ENCODE measurements at places on chromosomes 3 and 15.

DNA sequence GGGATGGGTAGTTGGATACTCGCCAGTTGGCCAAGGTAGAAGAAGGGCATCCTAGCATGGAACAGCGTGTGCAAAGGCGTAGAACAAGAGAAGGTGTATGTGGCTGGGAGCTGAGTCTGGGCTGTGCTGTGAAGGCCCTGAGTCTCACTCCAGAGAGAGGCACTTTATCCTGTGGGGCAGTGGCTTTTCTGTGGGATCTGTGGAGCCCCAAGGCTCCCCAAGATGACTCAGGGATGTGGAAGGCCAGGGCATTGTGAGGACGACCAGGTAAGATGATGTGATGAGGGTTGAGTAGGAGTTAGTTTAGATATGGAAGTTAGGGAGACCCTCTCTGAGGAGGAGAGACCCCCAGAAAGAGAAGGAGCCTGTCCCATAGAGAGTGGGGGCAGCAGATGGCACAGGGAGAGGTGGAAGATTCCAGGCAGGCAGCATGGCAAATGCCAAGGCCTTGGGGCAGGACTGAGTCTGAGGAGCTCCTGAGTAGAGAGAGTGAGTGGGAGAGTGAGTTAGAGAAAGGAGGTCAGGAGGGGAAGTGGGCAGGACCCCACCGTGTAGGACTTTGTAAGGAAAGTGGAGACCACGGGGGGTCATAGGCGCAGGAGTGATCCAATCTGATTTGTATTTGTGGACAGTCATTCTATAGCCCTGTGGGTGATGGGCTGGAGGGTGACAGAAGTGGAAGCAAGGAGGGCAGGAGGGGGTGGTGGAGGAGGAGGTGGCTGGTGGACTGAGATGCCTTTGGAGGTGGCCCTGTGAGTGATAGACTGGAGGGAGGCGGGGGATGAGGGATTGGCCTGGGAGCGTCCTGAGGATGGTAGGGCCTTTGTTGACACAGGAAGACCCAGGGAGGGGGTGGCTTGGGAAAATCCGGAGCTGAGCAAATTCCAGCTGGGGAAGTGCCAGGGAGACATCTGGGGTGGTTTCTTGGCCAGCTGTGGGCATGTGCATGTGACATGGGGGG is 50.3 kb downstream of the FBLN2 start:
- DNase-seq = no peak

DNA sequence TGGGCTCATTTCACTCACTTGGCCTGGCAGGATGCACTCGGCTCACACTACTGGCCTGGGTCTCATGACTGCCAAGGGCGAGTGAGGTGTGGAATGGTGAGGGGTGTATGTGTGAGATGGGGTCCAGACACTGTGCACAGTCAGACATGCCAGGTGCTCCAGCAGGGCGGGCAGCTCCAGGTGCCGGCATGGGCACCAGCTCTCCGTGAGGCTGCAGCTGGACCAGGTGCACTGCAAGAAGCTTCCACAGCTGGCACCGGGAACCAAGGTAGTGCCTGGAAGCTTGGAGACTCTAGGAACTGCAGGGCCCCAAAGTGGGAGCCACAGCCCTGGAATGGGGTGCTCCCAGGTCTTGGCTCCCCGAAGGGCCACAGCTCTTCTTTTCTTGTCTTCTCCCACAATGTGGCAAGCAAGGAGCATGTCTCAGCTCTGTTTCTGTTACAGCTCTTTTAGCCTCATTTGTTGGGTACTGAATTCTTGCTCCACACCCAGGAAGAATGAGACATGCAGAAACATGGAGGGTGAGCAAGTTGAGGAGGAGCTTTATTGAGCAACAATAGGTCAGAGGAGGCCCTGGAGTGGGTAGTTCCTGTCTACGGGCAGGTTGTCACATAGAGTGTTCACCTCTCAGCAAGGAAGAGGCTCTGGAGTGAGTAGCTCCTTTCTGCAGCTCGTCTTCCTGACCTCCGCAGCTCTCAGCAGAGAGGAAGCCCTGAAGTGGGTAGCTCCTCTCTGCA is 762.8 kb downstream of the CADM2 start:
- DNase-seq = no peak

- no peak for DNase-seq
These were observed 22.1 kb downstream of the UBA5 start for GRCh38 chr3:132682201-132682600.

GRCh38 chr15:62942428-62942827 is 100.1 kb upstream of the TPM1 start:
- no peak for DNase-seq

DNA sequence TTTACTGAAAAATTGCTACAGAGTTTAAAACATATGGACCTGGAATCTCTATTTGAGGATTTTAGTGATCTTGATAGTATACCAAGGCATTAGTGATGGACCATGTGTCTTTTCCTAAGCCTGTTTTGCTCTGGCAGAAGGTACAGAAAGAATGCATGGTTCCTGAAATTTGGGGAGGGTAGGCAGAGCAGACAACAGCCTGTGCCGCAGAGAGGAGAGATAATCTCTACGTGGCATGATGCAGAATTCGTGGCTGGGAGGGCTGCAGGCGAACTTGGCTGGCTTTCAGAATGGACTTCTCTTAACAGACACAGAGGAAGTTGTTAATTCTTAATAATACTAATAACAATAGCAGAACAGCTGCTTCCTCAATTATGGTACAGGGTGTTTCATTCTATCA is 137.5 kb upstream of the FOXB1 start:
- DNase-seq = no peak

- no peak for DNase-seq
These were observed 43.3 kb downstream of the PLOD2 start for GRCh38 chr3:146117406-146118285.

- DNase-seq = no peak
These were observed 25.4 kb upstream of the MRPS22 start for GRCh38 chr3:139318431-139318816.

DNA sequence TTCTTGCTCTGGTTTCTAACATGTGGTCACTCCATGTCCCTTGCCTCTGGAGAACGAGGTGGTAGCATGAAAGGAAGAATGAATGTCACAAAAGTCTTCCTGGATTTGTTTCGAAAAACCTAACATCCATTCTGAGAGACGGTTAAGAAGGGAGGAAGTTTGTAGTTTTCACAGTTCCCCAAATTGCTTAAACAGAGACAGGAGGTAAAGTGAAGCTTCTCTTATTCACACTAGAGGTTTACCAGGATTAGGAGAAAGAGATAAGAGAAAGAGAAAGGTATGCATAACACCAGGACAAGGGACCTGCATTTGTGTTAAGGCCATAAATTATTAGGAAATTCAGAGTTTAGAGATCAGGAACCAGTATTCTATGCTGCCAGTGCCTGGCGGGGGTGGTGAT is 228.1 kb downstream of the CPNE4 start:
- DNase-seq = no peak

GRCh38 chr3:31086148-31086547 is 191.7 kb upstream of the GADL1 start:
- no peak for DNase-seq

- DNase-seq = no peak
These were observed 67.0 kb upstream of the ACAN start for GRCh38 chr15:88736204-88736603.

DNA sequence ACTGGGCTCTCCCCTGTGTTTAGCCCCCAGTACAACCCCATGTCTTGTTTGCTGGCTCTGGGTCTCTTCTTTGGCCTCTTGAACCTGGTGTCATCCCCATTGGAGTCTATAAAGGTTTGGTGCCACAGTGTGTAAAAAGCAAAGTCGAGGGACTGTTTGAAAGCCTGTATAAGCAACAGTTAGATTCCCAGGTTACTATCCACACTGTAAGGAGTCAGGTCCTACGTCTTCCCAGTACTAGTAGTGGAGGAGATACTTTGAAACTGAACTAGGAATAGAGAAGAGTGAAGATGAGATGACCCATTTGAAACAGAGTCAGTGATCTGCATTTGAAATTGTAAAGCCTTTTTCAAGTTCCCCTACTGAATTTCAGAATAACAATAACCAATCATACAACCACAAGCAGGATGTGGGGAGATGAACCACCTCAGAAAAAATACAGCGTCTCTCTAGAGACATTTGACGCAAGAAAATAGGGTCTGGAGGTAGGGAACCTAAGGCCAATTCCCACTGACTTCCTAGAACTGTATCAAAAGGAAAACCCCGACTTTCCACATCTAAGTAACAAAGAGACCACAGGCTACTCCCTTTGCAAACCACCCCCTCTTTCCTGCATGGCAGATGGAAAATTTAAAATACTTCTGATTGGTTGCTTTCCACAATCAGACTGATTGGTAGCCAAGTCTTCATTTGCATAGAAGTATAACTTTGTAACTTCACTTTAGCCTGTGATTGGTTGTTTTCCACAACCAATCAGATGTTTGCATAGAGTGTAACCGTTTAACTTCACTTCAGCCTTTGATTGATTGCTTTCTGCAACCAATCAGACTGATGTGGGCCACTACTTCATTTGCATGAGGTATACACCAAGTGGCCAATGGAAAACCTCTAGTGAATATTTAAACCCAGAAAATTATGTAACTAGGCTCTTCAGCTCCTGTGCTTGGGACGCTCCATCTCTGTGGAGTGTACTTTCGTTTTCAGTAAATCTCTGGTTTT is 49.9 kb upstream of the NEDD4 start:
- DNase-seq = no peak

Measured in stimulated activated CD8-positive, alpha-beta memory T cell treated with anti-CD3 and anti-CD28 coated beads, Interleukin-2, amount 100 ng/mL, for 1 hour (primary cell).